Heart right ventricle (tissue), 16 donors: ENCODE measurements at places on chromosomes 11 and 22. TPM values are rescaled to one million over a fixed set of nuclear protein-coding genes. Genes with fewer than 3 reads are reported as not detected.

GRCh38 chr11:444396-445144 lies 2.8 kb upstream of the ANO9 start:
- DNase-seq, result no peak

DNA sequence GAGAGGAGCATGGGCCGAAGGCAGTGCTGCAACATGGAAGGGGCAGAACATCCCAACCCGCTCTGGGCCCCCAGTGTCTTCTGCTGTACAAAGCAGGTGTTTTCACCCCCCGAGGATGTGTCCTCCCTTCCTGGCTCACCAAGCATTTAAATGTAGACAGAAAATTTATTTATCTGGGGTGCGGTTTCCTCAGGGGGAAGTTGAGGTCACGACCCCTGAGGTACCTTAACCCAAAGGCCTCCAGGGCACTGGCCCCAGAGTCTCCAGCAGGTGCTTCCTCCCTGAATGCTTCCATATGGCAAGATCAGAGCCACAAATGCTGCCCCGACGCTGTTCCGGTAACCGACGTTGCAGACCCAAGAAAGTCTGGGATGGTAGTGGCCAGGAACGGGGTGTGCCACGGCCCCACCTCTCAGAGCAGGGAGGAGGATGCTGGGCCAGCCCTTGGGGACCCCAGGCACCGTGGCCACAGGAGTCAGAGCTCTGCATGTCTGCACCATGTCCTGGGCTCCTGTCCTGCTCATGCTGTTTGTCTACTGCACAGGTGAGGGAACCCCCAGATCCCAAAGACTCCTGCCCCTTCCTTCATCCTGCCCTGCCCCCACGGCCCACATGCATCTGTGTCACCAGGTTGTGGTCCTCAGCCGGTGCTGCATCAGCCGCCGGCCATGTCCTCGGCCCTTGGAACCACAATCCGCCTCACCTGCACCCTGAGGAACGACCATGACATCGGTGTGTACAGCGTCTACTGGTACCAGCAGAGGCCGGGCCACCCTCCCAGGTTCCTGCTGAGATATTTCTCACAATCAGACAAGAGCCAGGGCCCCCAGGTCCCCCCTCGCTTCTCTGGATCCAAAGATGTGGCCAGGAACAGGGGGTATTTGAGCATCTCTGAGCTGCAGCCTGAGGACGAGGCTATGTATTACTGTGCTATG lies at the start of gene VPREB1:
TSS of gene VPREB1 (plus strand) at position 471 of the 935 bp plus-strand sequence. CDS start at position 499, 28 bp downstream.
- DNase-seq, result no peak

GRCh38 chr11:3853899-3854659 lies 1.4 kb upstream of the STIM1 start:
- DNase-seq, result no peak

Gene MIOX
- not detected for polyA plus RNA-seq

- DNase-seq, result no peak
Observed at GRCh38 chr11:79393362-79394043, 47.3 kb downstream of the TENM4 start.
